ENCODE measurements at places on chromosomes 7 and 10.

- DNase-seq, result no peak
Observed at GRCh38 chr7:139153832-139154231, 44.3 kb upstream of the ZC3HAV1 start.

DNA sequence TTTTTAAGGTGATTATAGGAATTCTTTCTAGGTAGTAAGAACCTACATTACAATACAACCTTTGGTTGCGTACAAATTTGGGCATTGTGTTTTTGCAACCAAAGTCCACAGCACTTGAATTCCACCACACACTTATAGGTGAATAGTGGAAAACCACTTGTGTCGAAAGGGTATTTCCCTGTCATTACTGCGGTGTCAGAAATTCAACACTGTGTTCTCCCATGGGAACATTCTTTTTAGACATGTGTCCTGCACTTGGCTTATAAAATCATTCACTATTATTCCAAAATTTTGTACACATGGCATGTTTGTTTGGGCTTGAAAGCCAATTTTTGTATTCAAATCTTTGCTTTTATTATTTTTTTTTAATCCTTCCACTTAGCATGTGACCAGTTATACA is 333.7 kb downstream of the PRPF18 start:
- DNase-seq, result no peak

- DNase-seq, result no peak
Observed at GRCh38 chr7:139995017-139995915, 67.5 kb downstream of the PARP12 start.

- no peak for DNase-seq
Observed at GRCh38 chr7:158265743-158266080, 321.9 kb downstream of the PTPRN2 start.

GRCh38 chr7:87543623-87544022 is 57.1 kb downstream of the ABCB1 start:
- no peak for DNase-seq

DNA sequence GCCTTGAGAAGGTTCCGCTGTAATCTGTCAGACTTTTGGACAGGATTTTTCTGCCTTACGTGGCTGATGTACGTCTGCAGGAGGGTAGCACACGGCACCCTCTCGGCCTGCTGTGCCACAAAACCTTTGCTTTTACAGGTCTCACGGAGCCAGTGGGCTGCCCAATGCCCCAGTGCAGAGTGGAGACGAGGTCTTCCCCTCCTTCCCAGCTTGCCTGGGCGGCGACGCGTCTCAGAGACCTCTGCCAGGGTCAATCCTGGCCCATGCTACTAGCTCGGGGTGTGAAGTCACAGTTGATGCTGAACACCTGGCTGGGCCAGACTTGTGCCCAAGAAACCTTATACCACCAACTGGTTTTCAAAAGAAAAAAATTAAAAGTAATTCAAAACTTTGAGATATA is 526.4 kb downstream of the DNAJB6 start:
- no peak for DNase-seq

GRCh38 chr10:115604627-115605026 is 511.5 kb downstream of the ATRNL1 start:
- no peak for DNase-seq

GRCh38 chr10:19014498-19014897 is 34.1 kb upstream of the MALRD1 start:
- DNase-seq, result no peak

DNA sequence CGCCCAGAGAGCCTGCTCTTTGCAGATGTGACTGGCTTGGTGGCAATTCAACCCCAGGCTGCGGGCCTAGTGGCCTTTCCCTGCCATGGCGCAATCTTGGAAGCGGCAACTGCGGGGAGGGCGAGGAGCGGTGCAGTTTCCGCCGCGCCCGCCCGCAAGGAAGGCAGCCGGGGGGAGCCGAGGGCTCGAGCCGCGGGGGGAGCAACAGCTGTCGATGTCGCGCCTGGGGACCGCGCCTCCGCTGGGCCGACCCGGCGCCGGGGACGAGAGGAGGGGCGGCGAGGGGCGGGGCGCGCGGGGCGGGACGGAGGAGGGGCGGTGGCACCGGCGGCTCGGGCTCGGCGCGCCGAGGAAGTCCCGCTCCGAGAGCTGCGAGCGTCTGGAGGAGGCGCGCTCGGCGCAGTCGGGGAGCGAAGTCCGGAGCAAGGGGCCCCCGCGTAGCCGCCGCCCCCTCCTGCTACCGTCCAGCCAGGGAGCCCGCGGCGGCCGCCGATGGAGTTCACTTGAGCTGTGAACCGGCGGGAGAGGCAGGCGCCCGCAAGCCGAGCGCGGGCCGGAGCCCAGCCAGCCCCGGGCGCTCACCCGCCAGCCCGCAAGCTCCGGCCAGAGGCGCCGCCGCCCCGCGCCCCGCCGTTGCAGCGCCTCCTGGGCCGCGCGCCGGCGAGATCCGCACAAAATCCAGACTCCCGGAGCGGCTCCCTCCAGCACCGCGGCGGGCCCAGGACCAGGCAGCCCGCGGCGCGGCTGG is 438.1 kb upstream of the GALNT17 start:
- no peak for DNase-seq

Data from activated CD4-positive, alpha-beta T cell treated with anti-CD3 and anti-CD28 coated beads, Interleukin-2, amount 50 U/mL, for 24 hours (primary cell).